ENCODE measurements at places on chromosomes 6 and 20.

DNA sequence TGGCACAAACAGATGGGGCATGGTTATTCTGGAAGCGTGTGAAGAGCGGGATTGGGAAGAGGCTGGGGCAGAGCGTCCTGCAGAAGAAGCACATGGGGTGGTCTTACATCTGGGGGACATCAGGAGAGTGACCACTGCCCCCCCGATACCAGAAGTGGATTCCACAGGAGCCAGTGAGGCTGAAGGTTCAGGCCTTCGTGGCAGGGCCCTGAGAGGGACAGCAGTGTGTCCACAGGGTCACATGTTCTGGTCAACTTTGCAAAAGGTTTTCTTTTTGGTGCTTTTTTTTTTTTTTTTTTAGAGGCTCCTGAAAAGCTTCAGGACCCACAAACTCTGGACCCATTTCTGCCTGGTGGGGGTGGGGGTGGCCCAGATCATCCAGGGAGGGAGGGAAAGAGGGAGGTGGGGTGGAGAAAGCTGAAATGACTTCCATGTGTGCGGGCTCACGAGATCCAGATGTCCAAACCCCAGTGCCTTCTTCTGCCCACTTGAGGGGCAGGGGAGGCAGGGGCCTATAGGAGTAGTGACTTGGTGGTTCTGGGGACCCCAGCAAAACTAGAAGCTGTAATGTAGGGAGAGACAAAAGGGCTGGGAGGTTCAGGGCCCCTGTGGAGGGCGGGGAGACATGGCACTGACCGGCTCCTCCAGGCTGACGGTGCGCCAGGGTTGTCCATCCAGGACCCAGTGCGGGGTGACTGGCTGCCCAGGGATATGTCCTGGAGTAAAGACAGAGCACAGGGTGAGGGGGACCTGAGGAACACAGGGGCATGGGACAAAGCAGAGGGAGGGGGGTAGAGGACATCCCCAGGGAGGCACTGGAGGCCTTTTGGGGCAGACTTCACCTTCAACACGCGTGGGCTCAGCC, 2.7 kb downstream of the ADAM33 start:
- no peak for DNase-seq

DNA sequence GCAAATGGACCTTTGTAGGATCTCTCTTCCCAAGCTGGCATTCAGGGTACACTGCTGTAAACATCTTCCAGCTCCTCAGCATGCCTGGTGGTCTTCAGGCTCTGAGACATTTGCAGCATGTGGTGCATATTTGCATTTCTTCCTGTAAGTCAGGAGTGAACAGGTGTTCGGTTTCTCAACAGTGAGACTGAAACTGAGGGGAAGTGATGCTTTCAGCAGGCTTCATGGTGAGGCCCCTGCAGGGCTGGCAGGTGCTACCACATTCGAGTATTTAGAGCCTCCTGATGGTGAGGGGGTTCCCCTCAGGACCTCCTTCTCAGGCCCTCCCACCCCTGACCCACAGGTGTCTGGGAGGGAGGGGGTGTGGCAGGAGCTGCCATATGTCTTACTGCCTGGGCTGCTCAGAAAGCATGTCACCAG, 15.1 kb downstream of the MYBL2 start:
- DNase-seq = no peak

DNA sequence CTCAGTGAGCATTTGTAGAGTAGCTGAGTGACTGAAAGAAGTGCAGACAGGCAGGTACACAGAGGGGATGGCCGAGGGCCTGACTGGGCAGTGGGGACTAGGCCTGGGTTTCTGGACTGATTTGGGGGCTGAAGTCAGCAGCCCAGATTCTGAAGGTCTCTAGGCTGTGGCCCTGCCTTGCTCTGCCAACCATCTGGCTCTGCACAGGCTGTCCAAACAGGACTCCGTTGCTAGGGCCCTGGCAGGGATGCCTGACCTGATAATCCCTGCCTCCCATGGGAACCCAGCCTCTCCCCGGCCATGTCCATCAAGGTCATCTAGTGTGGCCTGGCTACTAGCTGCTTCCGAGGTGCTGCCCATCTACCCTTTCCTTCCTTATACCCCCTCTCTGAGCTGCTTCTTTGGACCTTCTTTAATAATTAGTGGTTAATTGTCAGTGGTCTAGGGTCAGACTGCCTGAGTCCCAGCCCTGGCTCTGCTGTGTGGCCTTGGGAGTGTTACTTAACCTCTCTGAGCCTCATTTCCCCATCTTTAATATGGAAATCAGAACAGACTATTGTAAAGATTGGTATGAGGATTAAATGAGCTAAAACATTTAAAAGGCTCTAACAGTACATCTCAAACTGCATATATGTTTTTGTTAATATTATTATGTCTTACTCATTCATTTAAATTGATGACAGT, 137.9 kb downstream of the VEGFA start:
- no peak for DNase-seq

- no peak for DNase-seq
These were observed 10.6 kb upstream of the CST7 start for GRCh38 chr20:24938498-24938897.

- no peak for DNase-seq
These were observed 27.0 kb downstream of the HECA start for GRCh38 chr6:139161817-139162284.

- no peak for DNase-seq
These were observed 31.5 kb downstream of the CDC40 start for GRCh38 chr6:110211753-110212152.

DNA sequence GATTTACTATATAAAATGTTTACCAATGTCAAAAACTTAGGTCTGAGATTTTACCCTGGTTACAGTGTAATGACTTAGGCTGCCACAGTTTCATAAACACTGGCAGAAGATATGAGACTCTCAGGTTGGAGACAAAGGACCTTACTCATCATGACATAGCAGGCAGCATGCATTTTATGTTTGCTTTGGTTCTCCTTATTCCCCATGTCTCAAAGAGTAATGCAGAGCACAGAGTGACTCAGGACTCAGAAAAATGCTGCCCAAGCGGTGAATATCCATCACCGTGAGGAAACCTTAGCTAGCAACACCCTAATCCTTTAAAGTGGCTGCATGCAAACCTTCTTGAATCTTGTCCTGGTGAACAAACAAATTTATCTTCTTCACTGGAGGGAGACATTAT, 112.1 kb upstream of the EYS start:
- DNase-seq = no peak

GRCh38 chr6:31368461-31368860, 11.5 kb upstream of the HLA-B start:
- DNase-seq = no peak

GRCh38 chr20:50776122-50776817, 18.6 kb upstream of the BCAS4 start:
- DNase-seq = no peak

DNA sequence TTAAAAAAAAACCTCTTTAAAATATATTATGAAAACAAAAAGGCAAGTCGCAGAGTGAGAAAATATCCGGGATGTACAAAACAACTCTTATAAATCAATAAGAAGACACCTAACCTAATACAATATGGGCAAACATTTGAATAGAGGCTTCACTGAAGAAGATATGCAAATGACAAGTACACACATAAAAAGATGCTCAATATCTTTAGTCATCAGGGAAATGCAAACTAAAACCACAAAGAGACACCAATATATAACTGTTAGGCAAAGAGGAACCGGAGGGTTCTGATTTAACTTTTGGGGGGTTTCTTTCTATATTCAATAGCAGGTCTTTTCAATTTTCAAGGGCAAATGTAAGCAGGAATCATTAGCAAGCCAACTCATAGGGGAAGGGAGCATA, 480.7 kb upstream of the SPTLC3 start:
- DNase-seq = no peak

DNA sequence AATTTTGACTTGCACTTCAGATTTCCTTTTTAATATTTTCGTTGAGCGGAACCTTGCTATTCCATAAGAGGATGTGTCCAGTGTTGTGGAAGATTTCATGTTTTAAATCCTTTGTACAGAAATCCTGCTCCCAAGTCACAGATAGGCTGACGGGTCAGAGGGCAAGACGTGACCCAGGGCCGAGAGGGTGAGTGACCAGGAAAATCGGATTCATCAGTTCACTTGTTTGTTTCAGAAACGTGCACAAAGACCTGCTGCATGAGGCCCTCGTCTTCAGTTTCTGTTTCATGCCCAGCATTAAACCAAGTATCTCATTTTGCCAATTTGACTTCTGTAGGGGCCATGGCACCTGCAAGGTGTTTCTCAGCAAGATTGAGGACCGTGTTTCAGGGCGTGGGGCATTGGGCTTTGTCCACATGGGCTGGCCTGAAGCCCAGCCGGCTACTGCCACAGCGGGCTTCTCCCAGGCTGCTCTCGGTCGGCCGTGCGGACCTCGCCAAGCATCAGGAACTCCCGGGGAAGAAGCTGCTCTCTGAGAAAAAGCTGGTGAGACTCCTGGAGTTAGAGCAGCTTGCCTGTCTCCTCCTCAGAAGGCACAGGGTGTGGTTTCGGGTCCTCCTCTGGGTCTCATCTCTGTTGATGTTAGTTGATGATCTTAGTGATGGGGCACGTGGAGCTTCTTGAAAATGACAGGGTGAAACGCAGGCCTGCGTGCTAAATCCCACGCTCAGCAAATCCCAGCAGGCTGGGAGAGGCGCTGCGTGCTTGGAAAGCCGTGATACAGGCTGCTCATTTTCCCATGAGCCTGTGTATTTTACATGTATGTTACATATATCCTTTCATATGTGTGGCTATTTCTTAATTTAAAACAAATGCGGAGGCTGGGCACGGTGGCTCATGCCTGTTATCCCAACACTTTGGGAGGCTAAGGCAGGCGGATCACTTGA, 10.5 kb downstream of the MTG2 start:
- no peak for DNase-seq

- no peak for DNase-seq
These were observed 10.5 kb downstream of the NT5E start for GRCh38 chr6:85460154-85460920.

DNA sequence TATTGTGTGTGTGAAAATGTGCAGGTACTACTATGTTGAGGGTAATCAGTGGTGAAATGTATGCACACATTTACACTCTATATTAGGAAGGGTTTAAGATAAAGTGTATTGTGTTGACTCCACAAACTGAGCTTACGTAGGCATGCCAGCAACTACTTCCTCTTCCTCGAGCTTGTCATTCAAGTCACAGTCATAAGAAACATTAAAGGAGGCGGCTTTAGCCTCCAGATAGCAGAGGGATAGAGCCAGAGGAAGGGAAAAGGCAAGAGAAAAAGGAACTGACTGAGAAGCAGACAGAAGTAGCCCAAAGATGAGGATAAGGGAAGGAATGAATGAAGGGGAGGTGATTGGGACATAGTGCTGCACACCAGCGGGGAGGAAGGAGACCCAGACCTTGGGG, 55.2 kb downstream of the SMLR1 start:
- DNase-seq = no peak

GRCh38 chr6:41600499-41601247, 37.6 kb upstream of the MDFI start:
- no peak for DNase-seq

- DNase-seq = no peak
These were observed 65.6 kb downstream of the STMND1 start for GRCh38 chr6:17167327-17167979.

- no peak for DNase-seq
These were observed 10.7 kb upstream of the TCFL5 start for GRCh38 chr20:62872184-62872847.

DNA sequence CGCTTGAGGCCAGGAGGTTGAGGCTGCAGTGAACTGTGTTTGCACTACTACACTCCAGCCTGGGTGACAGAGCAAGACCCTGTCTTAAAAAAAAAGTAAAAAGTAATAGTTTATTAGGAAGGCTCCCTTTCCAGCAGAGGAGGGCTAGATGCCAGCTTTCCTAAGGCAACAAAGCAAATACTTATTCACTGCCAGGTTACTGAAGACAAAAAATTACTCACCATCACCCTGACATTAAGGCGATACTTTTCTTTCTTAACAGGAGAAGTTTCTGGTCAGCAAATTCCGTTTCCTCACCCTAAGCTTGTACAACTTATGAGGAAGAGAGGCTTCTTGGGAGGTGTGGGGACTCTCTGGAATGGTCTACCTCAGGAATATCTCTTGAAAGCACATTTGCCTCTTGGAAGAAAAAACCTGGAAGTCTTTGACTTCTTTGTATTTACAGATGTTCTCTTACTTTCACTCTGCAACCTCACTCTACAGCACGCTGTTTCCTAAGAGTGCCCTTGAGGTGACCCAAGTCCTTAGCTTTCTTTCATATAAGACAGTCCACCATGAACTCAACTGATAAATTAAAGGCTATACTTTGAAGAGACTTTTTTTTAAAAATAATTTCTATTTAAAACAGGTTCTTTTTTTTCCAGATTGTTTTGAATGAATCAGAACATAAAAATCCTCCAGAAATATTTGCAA, 52.9 kb upstream of the TRAF3IP2 start:
- no peak for DNase-seq

DNA sequence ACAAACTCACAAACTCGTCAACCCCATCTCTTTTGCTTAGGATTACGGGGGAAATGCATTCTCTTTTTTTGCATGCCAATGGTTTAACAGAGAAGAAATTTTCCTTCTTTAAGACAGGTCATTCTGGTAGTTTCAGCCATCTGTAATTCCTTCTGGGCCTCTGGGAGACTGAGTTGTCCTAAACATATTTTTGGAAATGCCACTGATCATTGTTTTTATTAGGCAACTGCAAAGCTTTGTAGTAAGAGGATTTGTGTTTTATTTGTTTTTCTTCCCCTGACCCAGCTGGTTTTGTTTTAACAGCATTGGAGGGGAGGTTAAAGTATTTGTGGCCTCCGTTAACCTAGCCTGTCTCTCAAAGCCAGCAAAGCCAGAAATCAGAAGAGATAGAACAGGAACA, 73.1 kb upstream of the ISM1 start:
- DNase-seq = no peak

GRCh38 chr6:155259897-155260296, 3.9 kb upstream of the CLDN20 start:
- DNase-seq = no peak
